ENCODE measurements at places on chromosomes 4 and X. TPM values are rescaled to one million over a fixed set of nuclear protein-coding genes. Genes with fewer than 3 reads are reported as not detected.

Gene UGT2A1
- not detected for polyA plus RNA-seq

Gene REST
- polyA plus RNA-seq = 10.1 TPM

Gene HOPX
- 2.0 TPM for polyA plus RNA-seq

Gene ATP5ME
- 663 TPM for polyA plus RNA-seq

Gene HSPA4L
- polyA plus RNA-seq = 0.89 TPM

Gene LYAR
- polyA plus RNA-seq = 7.2 TPM

Gene GPR173
- 5.2 TPM for polyA plus RNA-seq

GRCh38 chr4:127071443-127071842 is 561.3 kb upstream of the INTU start:
- H3K4me1 ChIP-seq = no peaks in the 10 kb centered on the region
- no peak for DNase-seq
- H3K27ac ChIP-seq = no peak overlapping the region
- no peak overlapping the region for H3K4me3 ChIP-seq
- no peaks in the 10 kb centered on the region for H3K36me3 ChIP-seq
- no peaks in the 10 kb centered on the region for H3K27me3 ChIP-seq

DNA sequence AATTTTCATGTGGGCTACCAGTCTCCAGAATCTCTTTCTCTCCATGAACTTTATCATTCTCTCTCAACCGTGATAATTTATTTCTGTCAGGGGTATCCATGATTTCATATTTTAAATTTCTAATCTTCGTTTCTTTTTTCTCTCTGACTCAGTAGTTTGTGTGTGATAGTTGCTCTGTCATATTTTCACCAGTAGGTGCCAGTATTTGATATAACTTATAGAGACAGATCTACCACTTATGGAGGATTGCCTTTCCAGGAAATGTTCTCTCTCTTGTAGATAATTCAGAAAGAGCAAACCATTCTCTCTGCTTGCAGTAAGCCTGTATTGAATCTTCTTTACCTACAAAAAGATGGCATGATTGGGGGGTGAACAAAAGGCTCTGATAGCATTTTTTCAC is 79.3 kb upstream of the DYNLT3 start:
- DNase-seq = peak; percentile 41
- no peak overlapping the region for H3K4me3 ChIP-seq
- H3K36me3 ChIP-seq = no peaks in the 10 kb centered on the region
- H3K4me1 ChIP-seq = no peaks in the 10 kb centered on the region
- no peaks in the 10 kb centered on the region for H3K27me3 ChIP-seq

GRCh38 chr4:52550186-52550585 is 108.9 kb downstream of the USP46 start:
- H3K4me3 ChIP-seq = no peak overlapping the region
- DNase-seq = no peak
- peaks cover 2% of the 10 kb centered on the region for H3K4me1 ChIP-seq
- no peak overlapping the region for H3K27ac ChIP-seq
- H3K27me3 ChIP-seq = no peaks in the 10 kb centered on the region

DNA sequence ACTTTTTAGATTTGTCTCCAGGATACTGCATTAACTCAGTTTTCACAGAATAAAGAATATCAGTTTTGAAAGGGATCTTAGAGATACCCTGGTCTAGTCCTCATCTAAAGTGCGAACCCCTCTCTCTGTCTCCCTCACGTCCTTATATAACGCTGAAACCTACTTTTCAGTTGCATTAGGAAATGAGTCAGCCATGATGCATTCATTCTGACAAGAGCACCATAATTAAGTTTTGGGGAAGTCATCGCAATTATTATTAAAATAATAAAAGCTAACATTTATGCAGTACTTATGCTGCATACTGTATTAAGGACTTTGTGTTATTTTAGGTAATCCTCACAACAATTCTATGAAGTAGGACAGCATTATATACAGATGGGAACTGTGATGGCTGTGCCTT is 116.1 kb downstream of the REELD1 start:
- H3K27ac ChIP-seq = no peak overlapping the region
- peaks cover 8% of the 10 kb centered on the region for H3K4me1 ChIP-seq
- DNase-seq = peak; percentile 59
- H3K4me3 ChIP-seq = no peak overlapping the region

DNA sequence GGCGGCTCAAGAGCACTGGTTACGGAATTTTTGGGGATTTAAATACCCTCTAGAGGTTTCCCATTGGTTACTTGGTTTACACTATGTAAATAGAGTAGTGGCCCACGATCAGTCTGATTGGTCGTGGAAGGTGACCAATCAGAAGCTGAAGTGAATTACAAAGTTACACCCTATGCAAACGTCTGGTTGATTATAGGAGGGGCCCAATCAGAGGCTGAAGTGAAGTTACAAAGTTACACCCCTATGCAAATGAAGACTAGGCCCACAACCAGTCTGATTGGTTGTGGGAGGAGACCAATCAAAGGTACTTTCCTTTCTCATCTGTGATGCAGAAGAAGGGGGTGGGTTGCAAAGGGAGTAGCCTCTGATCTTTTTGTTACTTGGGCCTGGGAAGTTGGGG is 45.1 kb upstream of the HSD17B10 start:
- no peak overlapping the region for H3K27ac ChIP-seq
- H3K36me3 ChIP-seq = no peaks in the 10 kb centered on the region
- H3K27me3 ChIP-seq = peaks cover 23% of the 10 kb centered on the region
- H3K4me1 ChIP-seq = no peaks in the 10 kb centered on the region
- DNase-seq = peak; percentile 16
- H3K4me3 ChIP-seq = no peak overlapping the region

DNA sequence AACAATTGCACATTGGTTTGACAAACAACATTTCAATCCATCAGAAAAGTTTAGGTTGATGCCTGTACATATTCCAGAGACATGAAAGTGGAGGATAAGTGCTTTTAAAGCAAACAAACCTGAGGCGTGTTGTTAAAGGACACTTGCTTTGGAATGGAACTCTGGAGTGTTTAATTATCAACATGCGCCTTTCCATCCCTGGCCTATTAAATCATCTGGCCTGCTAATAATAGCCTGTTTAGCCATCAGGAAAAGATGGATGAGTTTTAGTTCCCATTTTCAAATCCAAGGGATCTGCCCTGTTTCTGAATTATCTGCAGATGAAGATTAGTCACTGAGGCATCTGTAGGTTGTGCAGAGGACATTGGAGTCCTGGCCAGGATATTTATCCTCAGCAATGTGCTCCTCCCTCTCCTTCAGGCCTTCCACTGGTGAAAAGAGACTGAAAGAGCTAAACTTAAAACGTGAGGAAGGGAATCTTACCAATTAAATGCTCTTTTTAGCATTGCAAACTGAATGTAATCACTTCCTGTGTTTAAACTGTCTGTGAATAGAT is 388.9 kb downstream of the PPARGC1A start:
- no peaks in the 10 kb centered on the region for H3K36me3 ChIP-seq
- no peaks in the 10 kb centered on the region for H3K27me3 ChIP-seq
- H3K4me3 ChIP-seq = no peak overlapping the region
- no peak overlapping the region for H3K27ac ChIP-seq
- no peaks in the 10 kb centered on the region for H3K4me1 ChIP-seq
- no peak for DNase-seq

GRCh38 chr4:77473509-77473908 is 132.1 kb upstream of the CXCL13 start:
- H3K4me3 ChIP-seq = no peak overlapping the region
- H3K36me3 ChIP-seq = no peaks in the 10 kb centered on the region
- DNase-seq = peak; percentile 4
- H3K4me1 ChIP-seq = no peaks in the 10 kb centered on the region
- no peaks in the 10 kb centered on the region for H3K27me3 ChIP-seq

DNA sequence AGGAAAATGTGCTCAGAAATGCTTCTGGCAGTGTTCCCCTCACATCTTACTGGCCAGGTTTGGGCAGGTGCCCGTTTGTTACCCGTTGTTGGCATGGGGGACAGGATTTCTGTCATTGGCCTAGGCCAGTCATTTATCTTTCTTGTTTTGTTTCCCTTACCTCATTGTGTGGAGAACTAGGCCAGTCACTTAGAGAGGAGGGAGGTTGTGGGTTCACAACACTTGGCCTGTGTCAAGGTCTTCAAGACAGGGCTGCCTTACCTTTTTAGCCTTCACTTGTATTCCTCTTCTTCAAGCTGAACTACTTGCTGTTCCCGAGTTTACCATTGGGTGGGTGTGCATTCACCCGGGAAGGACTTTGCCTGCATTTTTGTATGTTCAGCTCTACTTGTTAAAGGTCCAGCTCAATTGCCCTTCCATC is 17.7 kb downstream of the SNX25 start:
- H3K4me1 ChIP-seq = peaks cover 4% of the 10 kb centered on the region
- DNase-seq = peak; percentile 13
- no peaks in the 10 kb centered on the region for H3K27me3 ChIP-seq
- no peak overlapping the region for H3K4me3 ChIP-seq
- H3K27ac ChIP-seq = no peak overlapping the region

DNA sequence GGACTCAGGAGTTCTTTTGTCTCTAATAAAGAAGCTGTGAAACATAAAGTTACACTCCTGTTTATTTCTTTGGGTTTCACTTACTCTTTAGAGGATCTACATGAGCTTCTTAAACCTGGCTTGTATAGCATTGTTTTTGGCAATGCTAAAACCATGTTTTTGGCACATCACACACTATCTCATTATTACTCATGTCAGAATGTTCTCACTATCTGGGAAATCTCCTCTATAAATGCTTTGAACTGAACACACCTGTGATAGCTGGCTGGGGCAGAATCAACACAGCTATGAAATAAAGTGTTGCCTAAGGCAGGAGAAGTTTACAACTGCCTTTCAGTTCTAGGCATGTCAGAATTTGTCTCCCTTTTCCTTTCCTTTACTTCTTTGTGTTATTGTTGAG is 52.6 kb downstream of the SULT1B1 start:
- H3K4me3 ChIP-seq = no peak overlapping the region
- no peaks in the 10 kb centered on the region for H3K27me3 ChIP-seq
- DNase-seq = no peak

- H3K27ac ChIP-seq = no peak overlapping the region
- no peak overlapping the region for H3K4me3 ChIP-seq
- no peak for DNase-seq
- no peaks in the 10 kb centered on the region for H3K36me3 ChIP-seq
- peaks cover 2% of the 10 kb centered on the region for H3K27me3 ChIP-seq
- H3K4me1 ChIP-seq = no peaks in the 10 kb centered on the region
Observed at GRCh38 chr4:14877246-14878225, 124.7 kb upstream of the CPEB2 start.
